ENCODE measurements at places on chromosomes 12 and 14.

- DNase-seq = peak; percentile 39
Observed at GRCh38 chr12:123427036-123427769, 9.3 kb downstream of the RILPL2 start.

DNA sequence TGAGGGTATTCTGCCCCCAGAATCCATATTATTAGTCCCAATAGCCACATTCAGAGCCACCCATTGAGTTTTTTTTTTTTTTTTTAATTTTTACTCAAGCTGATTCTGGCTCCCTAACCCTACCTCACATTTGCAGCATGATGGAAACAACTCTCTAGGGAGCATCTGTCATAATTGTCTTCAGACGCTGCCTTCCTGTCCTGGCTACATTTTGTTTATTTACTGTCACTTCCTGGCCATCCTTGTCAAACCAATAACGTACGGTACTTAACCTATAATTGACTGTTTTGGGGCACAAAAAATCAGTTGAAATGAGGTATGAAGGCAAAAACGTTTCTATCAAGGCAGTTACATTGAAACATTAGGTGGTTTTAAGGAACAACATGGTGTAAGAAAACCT, 2.1 kb downstream of the GLIPR1 start:
- no peak for DNase-seq

DNA sequence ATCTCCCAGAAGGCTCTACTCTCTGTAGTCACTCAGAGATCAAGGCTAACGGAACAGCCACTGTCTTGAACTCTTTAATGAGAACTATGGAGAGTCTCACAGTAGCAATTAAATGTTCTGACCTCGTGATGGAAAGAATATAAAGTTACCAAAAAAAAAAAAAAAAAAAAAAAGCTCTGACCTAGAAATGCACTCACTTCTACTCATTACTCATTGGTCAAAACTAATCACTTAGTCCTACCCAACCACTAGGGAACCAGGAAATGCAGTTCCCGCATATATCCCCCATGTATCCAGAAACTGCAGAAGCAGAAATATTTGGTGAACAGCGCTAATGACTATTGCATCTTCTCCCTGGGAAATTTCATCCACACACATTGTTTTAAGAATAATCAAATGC, 29.5 kb upstream of the C12orf76 start:
- DNase-seq = no peak

GRCh38 chr12:60100160-60100559, 504.3 kb downstream of the SLC16A7 start:
- DNase-seq = no peak

DNA sequence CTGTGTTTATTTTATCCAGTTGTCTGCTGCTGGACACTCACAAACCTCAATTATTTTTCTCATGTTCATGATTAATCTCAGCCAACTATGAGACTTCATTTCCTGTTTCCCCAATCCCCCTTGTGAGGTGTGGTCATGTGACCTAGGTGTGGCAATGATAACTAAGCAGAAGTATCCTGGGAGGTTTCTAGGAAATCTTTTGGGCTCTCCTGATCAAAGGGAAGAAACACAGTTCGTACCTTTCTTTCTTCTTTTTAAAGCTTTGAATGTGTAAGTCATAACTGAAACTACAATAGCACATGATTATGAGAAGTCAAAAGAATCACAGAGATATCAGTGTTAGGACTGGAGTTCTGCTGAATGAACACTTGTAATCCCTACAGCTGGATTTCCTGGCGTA, 34.4 kb upstream of the MANSC4 start:
- DNase-seq = no peak

Measured in T follicular helper cell (primary cell).